ENCODE measurements at places on chromosomes 5 and 9. TPM values are rescaled to one million over a fixed set of nuclear protein-coding genes. Genes with fewer than 3 reads are reported as not detected.

DNA sequence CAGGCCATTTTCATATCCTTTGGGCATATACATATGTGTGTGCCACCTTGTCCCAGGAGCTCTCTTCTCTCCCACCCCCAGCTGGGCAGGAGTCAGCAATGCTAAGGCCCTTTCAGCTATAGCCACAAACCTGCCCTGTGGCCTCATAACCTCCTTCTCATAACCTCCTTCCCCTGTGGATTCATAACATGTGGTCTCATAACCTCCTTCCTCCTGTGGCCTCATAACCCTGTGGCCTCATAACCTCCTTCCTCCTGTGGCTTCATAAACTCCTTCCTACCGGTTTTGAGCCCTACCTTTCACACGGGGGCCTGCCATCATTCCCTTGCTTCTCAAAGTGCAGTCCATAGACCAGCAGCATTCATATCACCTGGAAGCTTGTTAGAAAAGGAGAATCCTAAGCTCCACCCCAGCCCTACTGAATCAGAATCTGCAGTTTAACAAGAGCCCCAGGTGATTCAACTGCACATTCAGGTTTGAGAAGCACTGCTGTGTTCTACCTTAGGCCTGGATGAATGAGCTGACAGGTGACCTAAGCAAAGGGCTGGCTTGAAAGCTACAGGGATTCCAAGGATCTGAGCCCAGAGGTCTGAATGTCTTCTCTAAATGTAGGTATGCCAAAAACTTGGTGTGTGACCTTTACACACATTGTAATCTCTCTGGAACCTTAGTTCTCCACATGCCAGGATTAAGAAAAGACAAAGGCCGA, 41.9 kb upstream of the PLPP6 start:
- DNase-seq: no peak

GRCh38 chr9:27248702-27249101, 48.2 kb downstream of the EQTN start:
- no peak for DNase-seq

- no peak for DNase-seq
Observed at GRCh38 chr5:38529955-38530646, 26.3 kb downstream of the LIFR start.

AKNA gene
- total RNA-seq: 12.8 TPM

GRCh38 chr5:109825450-109825849, 135.7 kb downstream of the MAN2A1 start:
- no peak for DNase-seq

- DNase-seq: peak; percentile 11
Observed at GRCh38 chr9:137694962-137695875, 76.4 kb downstream of the EHMT1 start.

BNIP1 gene
- total RNA-seq: 14.1 TPM

GRCh38 chr9:125189011-125189360, 617 bp downstream of the PPP6C start:
- no peak for DNase-seq

LRRTM2 gene
- total RNA-seq: 0.59 TPM
